Mucosa of descending colon (tissue), 3 donors: ENCODE measurements at places on chromosomes 13 and 19.

GRCh38 chr13:90690458-90691080 lies 656.9 kb upstream of the MIR17HG start:
- DNase-seq, result no peak

DNA sequence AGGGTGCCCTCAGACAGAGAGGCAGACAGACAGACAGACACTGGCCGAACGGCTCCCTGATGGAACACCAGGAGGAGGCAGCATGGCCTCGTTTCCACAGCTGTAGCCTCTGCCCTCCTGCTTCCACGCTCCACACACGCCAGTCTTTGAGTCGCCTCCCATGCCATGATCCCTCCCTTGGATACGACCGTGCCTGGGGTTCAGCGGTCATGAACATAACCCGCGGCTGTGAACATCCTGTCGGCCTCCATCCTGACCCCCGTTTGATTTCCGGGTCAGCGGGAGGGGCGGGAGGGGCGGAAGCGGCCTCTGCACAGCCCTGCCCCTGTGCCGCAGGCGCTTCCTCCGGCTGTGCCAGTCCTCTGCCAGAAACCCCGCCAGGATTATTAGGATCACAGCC lies 23.4 kb downstream of the GP6 start:
- no peak for DNase-seq

DNA sequence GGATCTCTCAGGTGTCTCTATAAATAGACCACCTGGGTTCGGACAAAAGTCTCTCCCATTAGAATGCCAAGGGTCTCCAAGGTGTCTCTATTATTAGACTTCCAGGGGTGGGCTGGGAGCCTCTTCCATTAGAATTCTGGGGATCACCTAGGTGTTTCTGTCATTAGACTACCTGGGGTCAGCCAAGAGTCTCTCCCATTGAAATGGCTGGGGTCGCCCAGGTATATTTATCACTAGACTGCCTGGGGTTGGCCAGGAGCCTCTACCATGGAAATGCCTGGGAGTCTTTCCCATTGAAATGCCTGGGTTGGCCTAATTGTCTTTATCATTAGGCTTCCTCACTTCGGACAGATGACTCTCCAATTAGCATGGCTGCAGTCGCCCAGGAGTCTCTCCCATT lies 1565.5 kb downstream of the UQCRFS1 start:
- no peak for DNase-seq

DNA sequence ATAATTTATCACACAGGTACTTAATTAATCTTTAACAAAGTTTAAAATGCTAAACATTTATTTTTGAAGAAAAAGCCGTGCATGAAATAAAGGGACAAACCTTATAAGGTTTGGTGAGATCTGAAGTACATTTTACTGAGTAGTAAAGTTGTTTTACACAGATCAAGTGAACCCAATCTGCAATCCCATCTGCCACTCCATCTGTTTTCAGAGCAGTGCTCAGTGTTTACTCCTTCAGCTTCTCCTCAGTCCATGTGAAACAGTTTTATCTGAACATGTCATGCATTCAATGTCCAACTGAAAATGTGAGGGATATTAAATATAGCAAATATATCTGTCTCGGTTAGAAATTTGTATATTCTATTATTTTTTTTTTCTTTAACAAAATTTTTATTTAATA lies 166.8 kb downstream of the MAB21L1 start:
- no peak for DNase-seq

DNA sequence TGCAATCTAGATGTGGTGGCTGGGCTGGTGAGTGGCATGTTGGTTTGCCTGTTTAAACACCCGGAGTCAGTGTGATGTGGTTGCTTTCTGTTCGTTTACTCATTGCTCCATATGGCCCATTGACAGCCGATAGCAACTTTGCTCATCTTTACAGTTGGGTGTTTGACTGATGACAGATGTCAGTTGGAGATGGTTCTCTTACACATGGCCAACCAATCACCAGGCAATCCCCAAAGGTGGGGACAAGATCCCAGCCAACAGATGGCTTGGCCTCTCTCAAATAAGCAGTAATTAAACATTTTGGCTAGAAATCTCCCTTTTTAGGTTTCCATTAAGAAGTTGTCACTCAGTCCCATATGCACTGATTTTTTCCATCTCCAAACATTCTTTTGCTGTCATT lies 497.1 kb upstream of the ARGLU1 start:
- DNase-seq, result no peak

DNA sequence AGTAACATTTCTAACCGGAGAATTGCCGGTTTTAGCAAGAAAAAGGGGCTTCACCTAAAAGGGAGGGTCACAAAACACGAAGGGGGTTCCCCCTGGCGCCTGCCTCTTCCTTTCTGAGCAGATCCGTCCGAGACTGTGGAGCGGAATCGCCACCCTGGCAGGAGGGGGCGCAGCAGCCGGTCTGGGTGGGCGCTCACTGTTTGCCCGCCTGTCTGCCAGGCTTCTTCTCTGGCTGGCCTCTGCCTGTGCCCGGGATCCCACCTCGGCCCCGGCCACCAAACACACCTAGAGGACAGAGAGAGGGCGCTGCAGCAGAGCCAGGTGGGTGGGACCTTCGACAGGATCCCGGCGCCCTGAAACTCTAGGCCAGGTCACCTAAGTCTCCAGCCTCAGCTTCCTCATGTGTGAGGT lies 15.6 kb downstream of the LSM4 start:
- no peak for DNase-seq

- no peak for DNase-seq
Measured at GRCh38 chr19:49217382-49217781, 59.8 kb downstream of the TRPM4 start.

DNA sequence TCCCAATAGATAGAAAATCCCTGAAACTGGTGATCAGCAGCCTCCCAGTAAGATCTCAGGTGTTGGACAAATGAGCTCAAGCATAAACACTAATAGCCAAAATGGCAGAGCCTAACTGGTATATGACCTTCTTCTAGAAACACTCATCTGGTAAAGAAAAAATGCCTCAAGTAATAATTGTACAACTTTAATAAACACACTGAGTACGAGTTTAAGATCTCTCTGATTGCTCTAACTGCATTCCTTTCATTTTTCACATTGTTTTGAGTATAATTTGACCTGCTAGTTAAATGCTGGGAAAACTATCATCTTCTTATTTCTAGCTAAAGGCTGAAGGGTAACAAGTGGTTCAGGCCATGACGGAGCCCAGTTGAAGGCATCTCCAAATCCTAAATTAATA lies 2009.5 kb upstream of the PCDH20 start:
- DNase-seq, result no peak

GRCh38 chr19:19137556-19138108 lies 646 bp downstream of the TMEM161A start:
- no peak for DNase-seq

- no peak for DNase-seq
Measured at GRCh38 chr19:42412661-42413076, 14.5 kb downstream of the LIPE start.

- no peak for DNase-seq
Measured at GRCh38 chr13:61084988-61085387, 330.7 kb downstream of the PCDH20 start.

- DNase-seq, result no peak
Measured at GRCh38 chr19:18871543-18871942, 24.4 kb downstream of the CERS1 start.

DNA sequence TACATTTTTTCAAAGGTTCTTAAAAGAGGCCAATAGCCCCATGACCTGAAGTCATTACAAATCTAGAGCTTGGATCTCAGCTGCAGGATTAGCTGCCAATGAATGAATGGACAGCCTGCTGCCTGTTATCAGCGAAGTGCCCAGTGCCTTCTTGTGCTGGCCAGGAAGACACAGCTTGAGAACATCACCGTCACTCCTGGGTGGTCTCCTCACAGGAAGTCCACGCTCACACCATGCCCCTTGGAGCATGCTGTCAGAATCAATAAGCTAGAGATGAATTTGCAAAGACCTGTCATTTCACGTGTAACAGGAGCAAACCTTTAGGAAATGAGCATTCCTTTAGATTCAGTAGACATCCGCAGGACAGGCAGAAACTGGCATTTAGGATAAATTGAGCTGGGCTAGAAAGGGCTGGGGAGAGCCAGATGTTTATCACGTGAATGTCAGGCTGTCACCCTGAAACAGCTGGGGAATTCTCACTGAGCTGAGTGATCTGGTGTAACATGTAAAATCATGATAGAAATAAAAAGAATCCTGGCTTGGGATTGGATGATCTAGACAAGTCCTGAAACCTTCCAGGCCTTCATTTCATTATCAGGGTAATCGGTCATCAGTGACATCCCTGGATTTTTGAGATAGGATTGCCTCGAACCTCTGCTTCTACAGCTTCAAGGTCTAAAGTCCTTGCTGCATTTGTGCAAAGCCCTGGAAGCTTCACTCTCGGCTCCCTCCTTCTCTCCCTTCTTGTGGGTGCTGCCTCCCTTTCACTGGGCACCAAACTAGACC lies 49.9 kb upstream of the MEDAG start:
- DNase-seq, result no peak

GRCh38 chr13:114130837-114131582 lies 1.4 kb downstream of the RASA3 start:
- DNase-seq, result peak; percentile 56

- peak; percentile 91 for DNase-seq
Measured at GRCh38 chr19:16041299-16041990, 34.9 kb upstream of the TPM4 start.

GRCh38 chr13:25179011-25179410 lies 6.9 kb upstream of the AMER2 start:
- no peak for DNase-seq

DNA sequence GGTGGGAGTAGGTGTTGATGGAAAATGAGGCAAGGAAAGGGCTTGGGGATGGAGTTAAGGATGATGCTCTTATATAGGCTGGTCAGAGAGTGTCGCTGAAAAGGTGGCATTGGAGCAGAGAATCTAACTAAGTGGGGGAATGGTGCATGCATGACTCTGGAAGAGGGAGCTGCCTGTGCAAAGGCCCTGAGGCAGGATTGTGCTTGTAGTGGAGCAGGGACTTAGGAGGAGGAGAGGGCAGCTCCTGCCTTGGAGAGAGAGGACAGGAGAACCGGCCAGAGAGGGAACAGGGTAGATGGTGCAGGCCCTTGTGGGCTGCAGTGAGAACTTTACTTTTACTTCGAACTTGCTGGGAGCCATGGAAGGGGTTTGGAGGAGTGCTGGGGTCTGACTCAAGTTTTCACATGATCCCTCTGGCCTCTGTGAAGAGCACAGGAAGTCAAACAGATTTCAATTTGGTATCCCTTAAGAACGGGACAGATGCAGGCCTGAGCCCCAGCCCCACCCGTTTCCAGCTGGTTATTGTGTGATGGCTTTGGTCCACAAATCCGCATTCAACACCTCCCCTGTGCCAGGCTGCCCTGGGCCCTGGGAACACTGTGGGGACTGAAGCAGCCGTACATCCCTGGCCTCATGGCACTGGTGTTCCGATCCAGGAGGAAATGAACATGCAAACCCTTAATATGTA lies 7.0 kb downstream of the AP2A1 start:
- DNase-seq, result no peak

- DNase-seq, result no peak
Measured at GRCh38 chr13:99415851-99416331, 85.4 kb upstream of the TM9SF2 start.

GRCh38 chr13:94859278-94859691 lies 146.9 kb upstream of the SOX21 start:
- DNase-seq, result peak; percentile 53

DNA sequence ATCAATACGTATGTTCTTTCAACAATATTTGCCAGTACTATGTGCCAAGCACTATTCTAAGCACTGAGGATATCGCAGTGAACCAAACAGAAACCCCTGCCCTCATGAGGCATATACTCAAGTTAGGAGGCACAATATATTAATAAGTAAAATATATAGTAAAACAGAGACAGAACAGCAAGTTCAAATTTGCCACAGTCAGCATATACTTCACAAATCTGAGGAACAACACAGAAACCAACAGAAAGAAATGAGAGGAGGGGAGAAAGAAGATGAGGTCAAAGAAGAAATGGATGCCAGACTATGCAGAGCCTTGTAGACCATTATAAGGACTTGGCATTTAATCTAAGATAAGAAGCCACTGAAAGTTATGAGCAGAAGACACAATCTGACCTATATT lies 59.9 kb downstream of the KATNAL1 start:
- DNase-seq, result no peak

GRCh38 chr13:65909501-65909900 lies 1320.6 kb downstream of the PCDH9 start:
- DNase-seq, result no peak

GRCh38 chr13:45511310-45512097 lies 46.8 kb downstream of the COG3 start:
- DNase-seq, result no peak

GRCh38 chr19:45251452-45252354 lies 632 bp downstream of the MARK4 start:
- no peak for DNase-seq

- no peak for DNase-seq
Measured at GRCh38 chr13:49549289-49549688, 36.1 kb downstream of the RCBTB1 start.

DNA sequence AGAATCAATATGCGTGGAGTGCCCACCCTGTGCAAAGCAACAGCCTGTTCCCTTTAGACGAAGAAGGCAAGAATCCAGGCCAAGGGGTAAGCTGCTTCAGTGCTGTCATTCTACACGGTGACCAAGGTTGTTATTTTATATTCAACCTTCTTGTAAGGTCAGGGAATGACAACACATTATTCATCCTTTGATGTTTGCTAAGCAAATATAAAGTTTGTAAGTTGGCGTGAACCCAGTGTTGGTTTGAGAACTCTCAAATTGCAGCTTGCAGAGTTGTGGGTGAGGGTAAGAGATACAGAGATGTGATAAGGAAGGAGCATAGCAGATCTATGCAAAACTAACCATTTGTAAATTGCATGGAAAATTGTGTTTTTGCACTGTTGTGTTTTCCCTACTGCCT lies 436.7 kb downstream of the FGF9 start:
- DNase-seq, result peak; percentile 56

- no peak for DNase-seq
Measured at GRCh38 chr19:16320987-16321386, 3.6 kb upstream of the KLF2 start.

DNA sequence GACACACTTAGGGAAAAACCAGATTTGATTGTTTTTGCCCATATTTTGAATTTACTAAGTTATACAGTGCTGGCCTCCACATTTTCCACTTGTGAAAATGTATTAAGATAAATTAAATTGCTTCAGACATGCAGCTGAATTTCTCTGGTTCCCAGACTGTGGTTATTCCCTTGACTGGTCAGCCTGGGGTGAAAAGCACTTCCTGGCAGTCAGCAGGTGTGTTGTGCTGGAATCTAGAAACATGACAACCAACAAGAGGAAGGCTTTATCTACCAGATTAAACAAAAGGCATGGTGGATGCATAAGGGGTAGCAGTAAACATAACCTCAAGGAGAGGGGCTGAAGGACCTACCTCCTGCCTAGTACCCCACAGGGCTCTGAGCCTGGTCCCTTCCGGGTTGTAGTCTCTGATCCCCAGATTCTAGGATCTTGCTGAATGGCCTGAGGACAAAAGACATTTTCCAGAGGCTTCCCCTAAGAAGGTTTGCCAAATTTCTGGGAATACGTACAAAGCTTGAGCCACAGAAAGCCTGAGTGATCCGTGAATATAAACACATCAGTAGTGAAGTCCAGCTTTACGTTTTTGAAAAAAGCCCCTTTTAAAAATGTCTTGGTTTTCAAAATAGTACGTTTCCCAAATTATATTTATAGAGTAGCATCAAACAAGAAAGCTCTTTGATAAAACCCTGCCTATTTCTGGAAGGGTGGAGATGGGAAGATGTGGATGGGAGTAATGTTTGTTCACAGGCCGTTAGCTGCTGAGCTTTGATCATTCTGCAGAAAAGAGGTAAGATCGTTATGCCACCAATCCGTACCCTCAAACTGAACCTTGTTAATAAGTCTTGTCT lies 133.4 kb downstream of the LACC1 start:
- DNase-seq, result no peak
